ENCODE measurements at places on chromosomes 16 and 17.

DNA sequence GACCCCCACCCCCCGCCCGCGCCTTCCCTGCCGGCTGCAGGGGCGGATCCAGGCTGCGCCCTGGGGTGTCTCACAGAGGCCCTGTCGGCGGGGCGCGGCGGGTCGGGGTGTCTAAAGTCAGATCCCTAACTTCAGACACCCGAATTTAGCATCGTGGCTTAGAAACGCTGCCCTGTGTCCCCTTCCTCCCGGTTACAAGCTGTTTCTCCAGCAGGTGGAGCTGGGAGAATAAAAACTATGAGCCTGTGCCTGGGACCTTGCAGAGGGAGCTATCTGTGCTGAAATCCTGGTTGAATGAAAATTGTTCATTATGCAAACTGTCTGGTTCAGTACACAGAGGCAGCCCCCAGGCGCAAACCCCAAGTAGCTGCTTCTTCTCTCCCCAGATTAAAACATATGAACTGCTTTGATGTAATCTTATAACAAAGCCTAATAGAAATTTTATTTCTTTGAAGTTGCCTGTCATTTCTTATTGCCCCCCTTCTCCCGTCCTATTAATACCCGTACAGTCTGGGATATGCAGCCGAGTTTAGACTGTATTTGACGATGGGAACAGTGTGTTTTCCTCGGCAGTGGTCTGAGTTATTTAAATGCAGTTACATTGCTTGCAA is 79.0 kb downstream of the RPA1 start:
- DNase-seq, result no peak

DNA sequence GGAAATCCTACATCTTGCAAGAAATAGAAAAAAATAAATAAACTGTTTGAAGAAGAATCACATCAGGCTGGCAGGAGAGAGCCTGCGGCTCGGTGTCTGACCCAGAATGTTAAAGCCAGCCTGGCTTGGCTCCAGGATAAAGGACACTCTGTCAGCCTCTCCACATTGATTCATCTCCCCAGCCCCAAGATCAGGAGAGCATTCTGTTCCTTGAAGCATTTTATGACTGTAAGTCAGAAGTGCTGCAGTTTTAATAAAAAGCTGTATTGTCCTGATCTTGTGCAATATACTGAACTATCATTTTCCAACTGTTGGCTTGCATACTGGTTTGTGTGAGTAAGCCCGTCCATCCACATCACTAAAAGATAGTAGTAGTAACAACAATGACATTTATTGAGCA is 426.6 kb downstream of the HAPSTR1 start:
- DNase-seq, result no peak

GRCh38 chr17:31857920-31858641 is 963 bp downstream of the COPRS start:
- DNase-seq, result no peak

DNA sequence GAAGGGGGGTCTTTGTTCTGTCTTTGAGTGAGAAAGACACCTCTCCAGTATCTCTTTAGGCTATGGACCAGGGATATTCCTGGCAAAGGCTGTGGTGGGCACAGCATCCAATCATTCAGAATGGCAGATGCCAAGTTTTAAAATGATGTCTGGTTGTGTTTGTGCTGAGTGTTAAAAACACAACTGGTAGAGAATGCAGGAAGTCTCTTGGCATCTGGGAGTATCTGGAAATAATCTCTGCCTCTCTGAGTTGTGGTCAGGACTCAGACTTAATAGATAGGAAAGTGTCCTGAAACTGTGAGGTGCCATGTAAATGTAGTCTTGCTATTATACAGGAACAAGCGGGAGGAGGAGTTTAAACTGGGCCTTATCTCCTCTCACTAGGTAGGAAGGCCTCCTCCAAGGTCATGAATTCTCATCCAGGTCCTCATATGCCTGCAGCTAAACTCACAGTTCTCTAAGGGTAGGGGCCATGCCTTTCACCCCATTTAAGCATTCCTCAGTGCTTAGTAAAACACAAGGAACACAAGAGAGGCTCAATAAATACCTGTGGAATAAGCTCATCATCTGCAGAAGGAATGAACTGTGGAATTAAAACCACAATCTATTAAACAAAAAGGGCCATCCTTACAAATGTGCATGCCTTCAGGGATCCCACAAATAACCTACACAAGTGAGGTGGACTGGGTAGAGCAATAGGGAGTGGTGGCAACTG is 317.6 kb downstream of the CBLN1 start:
- DNase-seq, result no peak

DNA sequence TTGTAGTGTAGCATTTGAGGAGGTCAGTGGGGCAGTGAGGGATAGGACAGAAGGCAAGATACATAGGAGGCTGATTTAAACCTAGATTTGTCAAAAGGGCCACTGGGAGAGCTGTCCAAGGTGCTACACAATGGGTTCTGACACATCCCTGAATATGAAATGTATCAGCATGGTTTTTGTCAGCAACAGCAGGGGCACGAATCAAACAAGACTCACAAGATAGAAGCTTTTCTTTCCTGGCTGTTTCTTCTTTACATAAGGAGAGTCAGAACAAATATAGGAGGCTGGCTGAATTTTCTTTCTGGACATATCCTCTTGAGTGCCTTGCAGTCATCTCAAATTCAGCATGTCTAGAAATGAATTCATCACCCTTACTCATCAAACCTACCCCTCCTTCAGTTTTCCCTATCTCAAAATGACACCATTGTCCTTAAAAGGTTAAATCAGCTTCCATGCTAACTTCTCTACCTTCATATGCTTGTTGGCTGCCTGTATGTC is 130.5 kb downstream of the NPIPB5 start:
- DNase-seq, result no peak

DNA sequence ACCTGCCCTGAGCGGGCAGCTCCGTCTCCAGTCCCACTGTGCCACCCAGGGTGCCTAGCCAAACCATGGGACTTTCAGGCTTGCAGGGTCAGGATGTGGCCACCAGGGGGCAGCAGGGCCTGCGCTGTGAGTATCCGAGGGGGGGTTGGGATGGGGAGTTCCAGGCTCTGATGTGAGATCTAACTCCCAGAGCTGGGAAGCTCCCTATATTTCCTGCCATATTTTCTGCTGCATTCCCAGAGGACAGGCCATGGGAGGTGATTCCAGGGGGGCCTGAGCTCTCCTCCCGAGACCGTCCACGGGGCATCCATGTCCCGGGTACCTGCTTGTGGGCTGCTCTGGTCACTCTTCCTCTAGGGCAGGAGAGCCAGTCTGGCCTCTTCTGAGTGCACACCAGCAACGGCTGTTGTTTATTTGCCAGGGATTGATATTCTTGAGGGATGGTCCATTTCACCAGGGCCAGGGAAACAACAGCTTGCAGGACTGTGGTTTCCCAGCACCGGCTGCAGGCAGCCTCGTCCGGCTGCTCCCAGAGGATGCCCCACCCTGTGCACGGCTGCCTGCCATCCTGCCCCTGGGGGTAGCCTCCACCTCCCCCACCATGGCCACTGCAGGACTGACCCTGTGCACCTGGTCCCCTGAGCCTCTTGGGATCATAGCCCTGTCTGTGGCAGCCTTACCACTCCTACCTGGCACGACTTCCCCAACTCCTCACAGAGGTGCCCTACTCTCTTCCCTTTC is 1.2 kb downstream of the GPR142 start:
- peak; percentile 62 for DNase-seq

GRCh38 chr17:71527311-71527710 is 593.5 kb upstream of the SOX9 start:
- DNase-seq, result no peak

GRCh38 chr17:11565591-11565990 is 32.7 kb upstream of the DNAH9 start:
- DNase-seq, result no peak

DNA sequence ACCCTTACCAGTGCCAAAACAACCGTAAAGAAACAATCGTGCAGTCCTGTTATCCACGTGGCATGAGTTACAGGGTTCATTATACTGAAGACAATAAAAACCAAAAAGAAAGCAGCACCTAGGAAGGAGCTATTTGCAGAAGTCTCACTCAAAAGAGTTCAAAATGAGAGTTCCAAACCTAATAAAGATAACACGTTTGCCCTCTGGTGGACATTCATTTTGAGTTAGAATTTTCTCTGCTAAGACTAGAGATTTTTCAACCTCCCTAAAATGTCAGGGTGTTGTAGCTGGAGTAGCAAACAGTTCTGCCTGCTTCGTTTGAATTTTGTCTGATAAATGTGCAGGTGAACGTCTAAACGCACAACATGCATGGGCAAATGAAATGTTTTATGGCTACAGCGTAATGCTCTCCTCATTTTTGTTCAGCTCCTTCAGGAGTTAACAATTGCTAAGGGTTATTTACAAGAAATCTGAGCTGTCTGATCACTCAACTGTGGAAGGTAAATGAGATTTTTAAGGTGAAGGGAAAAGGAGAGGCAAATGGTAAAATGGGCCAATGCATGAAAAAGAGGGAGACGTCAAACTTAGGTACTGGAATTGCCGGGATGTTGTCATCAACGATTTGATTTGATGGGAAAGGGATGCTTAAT is 1067.9 kb upstream of the EEF2KMT start:
- no peak for DNase-seq

GRCh38 chr16:67872631-67873434 is at the start of gene EDC4:
Gene EDC4 (plus strand): TSS chr16:67873052. CDS start chr16:67873262, 210 bp downstream.
- DNase-seq, result peak; percentile 88

DNA sequence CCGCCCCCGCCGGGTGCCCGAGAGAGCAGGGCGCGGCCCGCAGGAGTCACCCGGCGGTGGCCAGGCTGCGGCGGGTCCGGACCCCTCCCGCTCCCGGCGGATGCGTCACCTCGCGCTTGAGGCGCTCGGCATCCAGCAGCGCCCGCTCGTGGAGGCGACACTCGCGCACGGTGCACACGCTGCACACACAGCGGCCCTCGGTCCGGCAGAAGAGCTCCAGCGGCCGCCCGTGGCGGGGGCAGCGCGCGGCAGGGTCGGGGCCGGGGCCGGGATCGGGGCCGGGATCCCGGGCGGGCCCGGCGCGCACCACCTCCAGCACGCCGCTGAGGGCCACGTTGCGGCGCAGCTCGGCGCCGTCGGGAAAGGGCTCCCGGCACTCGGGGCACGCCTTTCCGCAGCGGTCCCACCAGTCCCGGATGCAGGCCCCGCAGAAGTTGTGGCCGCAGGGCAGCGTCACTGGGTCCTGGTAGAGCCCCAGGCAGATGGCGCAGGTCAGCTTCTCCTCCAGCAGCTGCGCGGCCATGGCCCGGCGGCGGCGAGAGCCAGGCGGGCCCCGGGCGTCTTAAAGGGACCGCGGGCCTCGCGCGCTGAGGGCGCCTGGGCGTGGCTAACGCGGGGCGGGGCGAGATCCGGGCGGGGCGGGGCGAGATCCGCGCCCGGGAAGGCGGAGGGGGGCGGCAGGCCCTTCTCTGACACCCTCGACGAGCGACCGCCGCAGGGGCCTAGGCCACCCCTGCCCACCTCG is at the start of gene TRIM65:
TRIM65 (minus strand) TSS at position 537 of the 745 bp plus-strand sequence; CDS start at position 523, 14 bp downstream.
- DNase-seq, result peak; percentile 74
